ENCODE measurements at places on chromosomes 6 and 20. TPM values are rescaled to one million over a fixed set of nuclear protein-coding genes. Genes with fewer than 3 reads are reported as not detected.

MAS1 gene
- not detected for total RNA-seq

POU5F1 gene
- 0.46 TPM for total RNA-seq

GRCh38 chr6:11496152-11497060, 41.1 kb upstream of the TMEM170B start:
- DNase-seq, result peak; percentile 65

ZSCAN16 gene
- 6.1 TPM for total RNA-seq

- DNase-seq, result no peak
Observed at GRCh38 chr6:146581968-146582367, 16.8 kb upstream of the ADGB start.

GRCh38 chr20:61514018-61514365, 261.9 kb downstream of the CDH4 start:
- no peak for DNase-seq

- DNase-seq, result peak; percentile 52
Observed at GRCh38 chr6:37289931-37290330, 32.0 kb upstream of the TMEM217 start.

GRCh38 chr6:156992020-156992804, 215.0 kb downstream of the ARID1B start:
- no peak for DNase-seq

FARS2 gene
- 23.1 TPM for total RNA-seq

MROH8 gene
- 1.9 TPM for total RNA-seq

- DNase-seq, result no peak
Observed at GRCh38 chr6:49666930-49667757, 30.5 kb upstream of the RHAG start.

GRCh38 chr20:4038047-4038459, 22.7 kb upstream of the RNF24 start:
- peak; percentile 89 for DNase-seq

DNA sequence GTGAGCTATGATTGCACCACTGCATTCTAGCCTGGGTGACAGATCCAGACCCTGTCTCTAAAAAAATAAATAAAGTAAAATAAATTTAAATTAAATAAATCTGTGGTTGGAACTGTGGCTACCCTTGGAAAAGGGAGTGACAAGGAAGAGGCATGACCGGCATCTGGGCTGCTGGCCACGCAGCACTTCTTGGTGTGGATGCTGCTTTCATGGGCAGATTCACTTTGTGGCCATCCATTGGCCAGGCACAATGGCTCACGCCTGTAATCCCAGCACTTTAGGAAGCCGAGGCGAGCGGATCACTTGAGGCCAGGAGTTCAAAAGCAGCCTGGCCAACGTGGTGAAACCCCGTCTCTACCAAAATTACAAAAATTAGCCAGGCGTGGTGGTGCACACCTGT, 16.1 kb downstream of the EBF4 start:
- DNase-seq, result no peak

SMLR1 gene
- total RNA-seq, result not detected

- no peak for DNase-seq
Observed at GRCh38 chr6:56759521-56759920, 116.8 kb upstream of the DST start.
